ENCODE measurements at places on chromosomes 1 and 21.

DNA sequence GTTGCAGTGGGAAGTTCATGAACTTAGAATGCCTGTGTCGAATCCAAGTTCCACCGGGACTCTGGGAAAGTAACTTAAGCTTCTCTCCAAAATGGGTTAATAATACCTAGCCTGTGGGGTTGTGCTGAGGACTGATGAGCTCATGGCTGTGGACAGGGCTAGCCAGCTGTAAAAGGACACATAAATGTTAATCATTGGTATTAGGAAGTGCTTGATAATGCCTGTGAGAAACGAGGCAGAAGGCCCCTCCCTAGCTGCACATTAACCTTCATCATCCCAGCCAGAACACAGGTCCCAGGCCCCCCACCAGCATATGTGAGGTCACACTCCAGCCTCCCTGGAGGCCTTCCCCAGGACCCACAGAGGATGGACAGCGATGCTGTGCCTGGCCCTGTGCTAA lies 789 bp upstream of the GJB4 start:
- DNase-seq = no peak

DNA sequence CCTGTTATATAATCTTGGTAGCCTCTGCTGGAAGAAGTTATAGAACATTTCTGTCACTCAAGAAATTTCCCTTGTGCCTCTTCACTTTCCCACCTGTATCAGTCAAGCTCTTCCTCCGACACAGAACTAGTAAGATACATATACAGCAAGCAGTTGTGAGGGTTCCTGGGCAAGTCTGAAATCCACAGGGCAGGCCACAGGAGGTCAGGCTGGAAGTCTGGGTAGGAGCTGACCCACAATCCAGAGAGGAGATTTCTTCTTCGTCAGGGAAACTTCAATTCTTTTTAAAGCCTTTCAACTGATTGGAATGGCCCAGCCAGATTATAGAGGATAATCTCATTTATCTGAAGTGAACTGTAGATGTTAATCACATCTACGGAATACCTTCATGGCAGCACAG lies 96.4 kb upstream of the FMN2 start:
- no peak for DNase-seq

GRCh38 chr1:56170784-56171320 lies 408.5 kb downstream of the PLPP3 start:
- no peak for DNase-seq

DNA sequence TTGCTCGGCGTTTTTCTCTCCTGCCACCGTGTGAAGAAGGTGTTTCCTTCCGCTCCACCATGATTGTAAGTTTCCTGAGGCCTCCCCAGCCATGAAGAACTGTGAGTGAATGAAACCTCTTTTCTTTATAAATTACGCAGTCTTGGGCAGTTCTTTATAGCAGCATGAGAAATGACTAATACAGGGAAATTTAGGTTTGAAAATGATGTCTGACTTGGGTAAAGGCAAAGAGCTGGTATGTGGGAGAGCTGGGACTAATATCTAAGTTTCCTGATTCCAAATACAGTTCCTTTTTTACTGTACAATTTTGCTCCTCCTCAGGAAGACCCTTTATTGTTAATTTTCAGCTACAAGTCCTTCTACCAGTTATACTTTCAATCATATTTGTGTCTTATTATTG lies 16.7 kb upstream of the ADAMTS5 start:
- DNase-seq = no peak

DNA sequence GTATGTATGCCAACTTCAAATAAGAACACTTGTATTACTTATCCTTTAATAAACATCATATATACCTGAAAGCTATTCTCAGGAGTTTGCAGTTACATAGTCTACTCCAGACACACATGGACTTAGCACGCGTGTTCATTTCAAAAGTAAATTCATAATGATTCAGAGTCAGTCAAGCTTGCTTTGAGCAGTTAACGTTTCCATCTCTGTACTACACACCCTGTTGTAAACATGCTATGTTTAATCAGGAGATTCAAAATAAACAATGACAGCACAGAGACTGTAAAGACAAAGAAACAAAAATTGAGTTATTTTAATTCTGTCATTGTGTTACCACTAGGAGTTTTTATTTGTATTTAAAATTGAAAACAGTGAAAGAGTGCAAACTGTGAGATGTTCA lies 119.6 kb downstream of the NRIP1 start:
- no peak for DNase-seq

DNA sequence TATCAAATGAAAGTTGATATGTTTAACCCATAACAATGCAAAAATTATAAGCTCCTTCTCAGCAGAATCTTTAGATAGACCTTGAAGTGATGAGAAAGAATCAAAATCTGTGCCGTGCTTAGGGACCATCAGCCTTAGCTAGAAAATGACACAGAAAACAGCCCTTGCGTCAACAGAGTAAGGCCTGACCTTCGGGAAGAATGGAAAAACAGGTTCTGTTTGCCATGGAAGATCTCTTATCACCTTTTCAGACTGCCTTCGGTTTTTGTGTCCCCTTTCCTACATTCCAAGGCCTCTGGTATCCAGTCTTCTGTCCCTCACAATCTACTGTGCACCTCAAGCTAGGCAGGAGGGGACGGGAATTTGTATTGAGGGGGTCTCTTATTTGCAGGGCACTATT lies 37.6 kb upstream of the DPT start:
- DNase-seq = no peak

DNA sequence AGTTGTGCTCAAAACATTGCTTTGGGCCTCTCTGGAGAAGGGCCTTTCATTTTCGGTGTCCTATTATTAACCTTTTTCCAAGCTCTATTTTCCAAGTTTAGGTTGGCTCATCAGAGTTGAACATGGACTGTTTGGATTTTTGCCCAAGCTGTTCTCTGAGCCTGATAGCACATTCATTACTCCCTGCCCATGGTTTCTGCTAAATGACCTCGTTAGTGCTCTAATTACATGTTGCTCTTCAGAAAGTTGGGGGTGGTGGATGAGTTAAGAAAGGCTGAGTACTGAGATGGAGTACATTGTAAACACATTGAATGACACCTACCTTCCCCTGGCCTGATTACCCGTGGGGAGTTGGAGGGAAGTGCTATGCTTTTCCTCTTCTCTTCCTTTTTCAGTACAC lies 38.9 kb downstream of the LMO4 start:
- DNase-seq = no peak

DNA sequence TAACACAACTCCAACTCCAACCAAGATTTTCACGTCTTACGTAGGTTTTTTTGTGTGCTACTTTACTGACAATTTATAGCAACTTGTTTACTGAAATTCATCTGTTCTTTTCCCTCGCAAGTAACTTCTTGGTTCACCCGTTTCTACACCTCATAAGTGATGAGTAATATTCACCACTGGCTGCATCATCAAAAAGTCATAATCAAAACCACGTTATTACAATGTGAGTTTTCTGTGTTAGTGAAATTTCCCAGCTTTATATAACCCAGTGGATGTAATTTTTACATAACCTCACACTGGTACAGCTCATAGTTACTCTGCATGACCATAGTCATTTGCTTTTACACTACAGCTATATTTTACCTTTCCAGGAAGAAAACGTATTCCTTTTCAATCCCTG lies 401.1 kb upstream of the LYPLAL1 start:
- no peak for DNase-seq

DNA sequence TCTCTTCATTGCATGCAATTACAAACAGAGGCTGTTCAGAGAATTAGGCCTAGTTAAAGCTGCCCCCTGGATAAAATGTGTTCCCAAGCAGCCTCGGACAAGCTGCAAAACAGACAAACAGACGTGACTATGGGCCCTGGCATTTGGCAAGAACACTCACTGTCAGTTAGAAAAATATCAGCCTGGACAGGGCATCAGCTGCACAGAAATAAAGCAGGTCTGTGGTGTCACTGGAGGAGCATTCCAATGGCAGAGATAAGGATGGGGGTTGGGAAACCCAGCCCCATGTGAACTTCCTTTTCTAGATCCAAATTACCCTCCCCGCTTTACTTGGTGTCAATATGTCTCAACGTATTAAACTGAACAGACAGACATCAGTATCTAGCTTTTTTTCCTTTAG lies 177.1 kb downstream of the GPATCH2 start:
- no peak for DNase-seq

GRCh38 chr21:28537371-28538079 lies 455.2 kb downstream of the LTN1 start:
- DNase-seq = no peak

DNA sequence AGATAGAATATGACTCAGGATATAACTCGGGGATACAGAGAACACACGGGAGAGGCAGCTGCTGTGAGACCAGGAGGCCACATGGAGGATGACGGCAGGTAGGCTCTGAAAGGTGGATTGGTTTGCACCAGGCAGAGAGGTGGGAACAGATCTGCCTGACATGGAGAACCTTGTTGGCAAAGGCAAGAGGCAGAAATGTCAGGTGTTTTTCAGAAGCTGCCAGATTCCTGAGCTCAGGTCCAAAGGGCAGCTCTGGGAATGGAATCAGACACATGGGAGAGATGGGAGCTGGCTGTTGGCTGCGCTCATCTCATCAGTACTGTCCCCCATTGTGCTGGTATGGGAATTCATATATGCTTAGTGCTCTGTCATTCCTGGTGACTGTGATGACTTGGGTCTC lies 19.2 kb downstream of the SYT6 start:
- no peak for DNase-seq

DNA sequence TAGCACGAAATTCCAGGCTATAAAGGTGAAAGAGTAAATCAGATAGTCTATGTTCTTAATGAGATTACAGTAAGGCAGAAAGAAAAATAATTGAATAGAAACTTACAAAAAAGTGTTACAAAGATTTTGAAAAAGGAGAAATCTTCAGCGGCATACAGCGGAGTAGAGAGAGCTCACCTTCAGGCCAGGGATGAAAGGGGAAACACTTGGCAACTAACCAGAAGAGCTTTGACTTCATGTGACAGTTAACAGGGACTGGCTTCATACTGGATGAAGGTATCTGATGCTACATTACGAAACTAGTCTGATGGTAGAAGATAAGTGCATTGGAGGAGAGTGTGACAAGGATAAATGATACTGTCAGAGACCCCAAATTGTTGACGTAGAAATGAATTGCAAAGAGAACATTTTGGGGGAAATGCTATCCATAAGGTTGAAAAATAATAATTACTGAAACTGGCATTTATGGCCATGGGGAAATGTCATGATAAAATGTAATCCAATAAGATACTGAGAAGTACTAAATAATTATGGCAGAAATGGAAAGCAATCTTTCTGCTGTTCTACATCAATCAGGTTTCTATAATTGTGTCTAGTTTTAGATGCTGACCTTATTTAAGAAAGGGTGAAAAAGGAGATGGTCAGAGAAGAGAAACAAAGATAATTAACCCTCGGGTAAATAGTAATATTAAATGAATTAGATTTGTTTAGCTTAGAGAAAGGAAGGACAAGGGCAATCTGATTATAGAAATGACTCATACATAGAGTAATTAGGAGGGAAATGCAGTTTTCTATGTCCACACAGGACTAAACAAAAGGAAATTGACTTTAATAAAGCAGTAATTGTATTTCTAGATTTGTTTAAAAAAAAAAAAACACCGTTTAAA lies 808.7 kb downstream of the NCAM2 start:
- DNase-seq = no peak

DNA sequence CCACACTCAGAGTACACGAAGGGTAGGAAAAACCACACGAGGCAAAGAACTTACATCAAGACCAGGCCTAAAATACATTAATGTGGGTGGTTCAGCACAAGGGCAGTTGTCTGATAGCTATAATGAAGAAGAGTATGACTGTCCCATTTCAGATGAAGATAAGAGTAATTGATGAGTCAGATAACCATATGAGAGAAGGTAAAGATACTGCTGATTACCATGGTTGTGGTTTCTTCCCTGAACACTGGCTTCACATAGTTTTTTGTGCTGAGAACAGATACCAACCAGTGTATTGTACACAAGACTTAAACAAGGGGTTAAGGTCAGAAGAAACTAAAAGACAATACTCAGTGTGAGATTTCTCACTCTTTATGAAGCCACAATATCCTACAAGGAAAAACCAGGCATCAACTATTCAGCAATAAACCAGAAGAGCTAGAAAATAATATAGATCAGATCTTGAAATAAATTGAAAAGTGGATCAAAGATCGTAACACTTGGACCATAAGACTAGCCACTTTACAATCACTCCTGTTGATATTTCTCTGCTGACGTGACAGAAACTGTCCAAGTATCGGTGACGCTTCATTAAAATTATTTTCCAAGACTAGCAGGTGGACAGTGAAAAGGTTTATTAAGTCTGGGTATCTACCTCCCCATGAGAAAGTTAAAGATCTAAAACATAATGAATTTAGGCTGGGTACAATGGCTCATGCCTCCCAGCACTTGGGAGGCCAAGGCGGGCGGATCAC lies 28.6 kb downstream of the PUM1 start:
- no peak for DNase-seq

- no peak for DNase-seq
Observed at GRCh38 chr1:84571150-84571535, 3.1 kb downstream of the CTBS start.

DNA sequence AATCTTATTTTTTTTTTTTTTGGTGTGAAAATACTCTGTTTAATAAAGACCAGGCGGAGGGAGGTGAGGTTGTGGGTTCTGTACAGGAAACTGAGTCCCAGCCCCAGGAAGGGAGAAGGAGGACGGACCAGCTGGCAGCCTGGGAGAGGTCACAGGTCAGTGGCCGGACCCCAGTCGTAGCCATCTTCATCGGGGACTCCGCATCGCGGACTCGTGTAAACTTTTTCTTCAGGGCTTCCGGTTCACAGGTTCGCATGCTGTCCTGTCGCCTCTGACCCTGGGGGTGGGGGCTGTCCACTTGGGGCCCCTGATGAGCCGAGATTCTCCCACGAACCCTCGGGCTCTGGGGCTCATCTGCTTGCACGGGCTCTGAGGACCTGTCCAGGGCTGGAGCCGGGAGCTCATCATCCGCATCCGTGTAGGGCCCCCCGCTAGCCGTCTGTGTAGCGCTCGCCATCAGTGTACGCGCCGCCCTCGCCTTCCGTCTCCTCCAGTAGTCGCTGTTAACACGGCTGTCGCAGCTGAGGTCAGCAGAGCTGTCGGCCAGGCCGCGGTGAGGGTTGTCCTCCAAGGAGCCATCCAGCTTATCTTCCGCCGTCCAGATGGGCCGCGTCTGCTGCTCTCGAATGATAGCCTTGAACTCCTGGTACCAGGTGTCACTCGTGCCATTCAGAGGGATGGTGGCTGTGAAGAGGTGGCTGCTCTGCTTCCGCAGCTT lies 975.7 kb upstream of the PRMT6 start:
- DNase-seq = no peak

DNA sequence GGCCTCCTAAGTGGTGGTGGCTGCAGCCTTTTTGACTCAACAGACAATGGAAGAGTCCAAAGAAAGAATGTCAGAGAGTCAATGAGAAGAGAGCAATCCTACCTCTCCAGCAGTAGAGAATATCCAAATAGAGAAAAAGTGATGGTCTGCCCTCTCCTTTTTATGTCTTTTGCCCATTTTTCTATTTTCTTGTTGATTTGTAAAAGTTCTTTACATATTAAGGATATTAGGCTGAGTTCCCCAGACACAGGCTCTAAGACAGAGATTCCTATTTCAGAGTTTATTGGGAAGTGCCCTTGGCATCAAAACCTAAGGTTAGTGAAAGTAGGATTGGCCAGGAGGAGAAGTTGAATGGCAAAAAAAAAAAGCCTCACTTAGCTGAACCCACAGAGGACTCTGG lies 20.3 kb upstream of the SLC30A1 start:
- DNase-seq = no peak

Data from stimulated activated CD8-positive, alpha-beta memory T cell treated with anti-CD3 and anti-CD28 coated beads, Interleukin-2, amount 100 ng/mL, for 1 hour (primary cell).